Activated CD4-positive, alpha-beta T cell treated with anti-CD3 and anti-CD28 coated beads for 24 hours (primary cell): ENCODE measurements at places on chromosomes 6 and 20.
A peak's percentile ranks its signal among the peaks of the same experiment; 100 is the strongest.

GRCh38 chr6:30520522-30520921, 31.2 kb downstream of the HLA-E start:
- no peak for DNase-seq

DNA sequence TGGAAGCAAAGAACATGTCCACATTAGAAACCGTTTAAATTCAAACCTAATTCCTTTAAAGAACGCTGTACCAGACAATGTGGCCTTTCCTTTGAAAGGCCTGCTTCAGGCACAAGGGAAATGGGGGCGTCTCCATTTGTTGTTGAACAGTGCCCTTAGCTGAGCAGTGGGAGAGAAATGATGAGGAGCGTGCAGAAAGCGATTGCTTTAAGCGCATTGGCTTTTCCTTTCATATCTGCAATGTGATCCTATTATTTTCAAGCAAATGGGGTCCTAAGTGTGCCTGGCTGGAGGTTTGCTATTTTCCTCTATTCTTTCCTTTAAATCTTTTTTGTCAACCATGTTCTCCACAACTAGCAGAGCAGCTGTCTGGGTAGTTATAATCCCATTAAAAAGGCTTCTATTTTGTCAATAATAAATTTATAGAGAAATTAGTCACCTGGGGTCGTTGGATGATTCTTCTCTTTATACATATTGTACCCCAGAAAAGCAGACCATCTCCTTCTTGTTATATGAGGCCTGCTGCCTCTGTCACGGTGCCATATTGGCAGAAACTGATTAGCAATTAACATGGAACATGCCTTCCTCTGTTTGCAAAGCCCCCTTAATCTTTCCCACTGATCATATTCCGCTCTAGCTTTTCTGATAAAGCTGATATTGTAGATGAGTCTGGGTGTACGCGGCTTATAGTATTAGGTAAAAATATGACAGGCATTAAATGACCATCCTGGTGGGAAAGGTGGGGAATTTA, 151.1 kb upstream of the JAG1 start:
- DNase-seq = no peak

GRCh38 chr6:54718541-54719023, 128.0 kb upstream of the FAM83B start:
- no peak for DNase-seq

- no peak for DNase-seq
These were observed 63.3 kb downstream of the YTHDF1 start for GRCh38 chr20:63152322-63153253.

GRCh38 chr20:60338556-60338955, 380.3 kb downstream of the CDH26 start:
- DNase-seq = no peak

DNA sequence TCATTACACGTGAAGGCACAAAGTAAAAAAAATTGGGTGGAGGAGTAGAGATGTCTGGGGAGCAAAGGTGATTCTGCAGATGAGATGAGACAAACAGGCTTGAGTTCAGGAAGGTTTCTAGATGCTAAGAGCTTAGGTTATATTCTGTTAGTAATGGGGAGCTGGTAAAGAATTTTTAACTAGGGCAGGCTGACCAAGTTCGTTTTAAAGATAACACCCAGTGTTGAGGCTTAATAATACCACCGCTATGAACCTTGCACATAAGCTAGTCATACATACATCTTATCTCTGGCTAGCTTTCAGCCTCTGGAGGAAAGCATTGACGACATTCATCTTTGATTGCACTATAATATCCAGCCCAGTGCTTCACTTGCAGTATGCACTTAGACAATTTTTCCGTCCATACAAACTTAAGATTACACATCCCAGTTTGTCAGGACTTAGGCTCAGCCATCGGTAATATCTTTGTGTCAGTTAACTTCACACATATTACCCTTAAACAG, 12.1 kb downstream of the NHSL1 start:
- no peak for DNase-seq

DNA sequence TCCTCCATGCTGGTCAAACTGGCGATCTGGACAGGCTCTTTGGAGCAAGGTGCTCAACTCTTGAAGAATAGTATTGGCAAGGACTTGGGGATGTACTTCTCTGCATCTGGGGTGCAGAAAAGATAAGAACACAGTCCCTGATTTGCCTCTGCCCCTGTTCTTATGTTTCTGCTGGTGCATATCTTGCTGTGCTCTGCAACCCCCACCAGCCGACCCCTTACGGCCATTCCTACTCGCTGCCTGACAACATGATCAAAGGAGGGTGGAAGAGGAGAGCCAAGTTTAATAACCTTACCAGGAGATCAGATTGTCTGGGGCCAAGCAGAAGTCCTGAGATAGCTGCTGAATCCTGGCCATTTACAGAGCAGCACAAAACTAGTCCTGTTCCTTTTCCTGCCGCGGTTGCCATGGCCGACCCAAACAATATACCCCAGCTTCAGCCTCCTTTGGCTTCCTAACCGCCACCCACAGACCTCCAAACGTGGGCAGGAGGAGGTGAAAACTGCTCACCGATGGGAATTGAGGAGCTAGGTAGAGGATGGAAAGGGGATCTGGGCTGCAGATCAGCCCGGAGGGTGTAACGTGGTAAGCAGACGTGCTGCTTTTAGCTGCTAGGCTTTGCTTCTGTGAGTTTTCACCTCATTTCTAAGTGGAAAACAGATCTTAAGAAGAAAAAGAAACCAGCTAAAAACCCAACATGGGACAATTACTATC, 60.9 kb downstream of the ATXN1 start:
- DNase-seq = no peak

GRCh38 chr20:9912858-9913434, 74.1 kb upstream of the PAK5 start:
- no peak for DNase-seq

DNA sequence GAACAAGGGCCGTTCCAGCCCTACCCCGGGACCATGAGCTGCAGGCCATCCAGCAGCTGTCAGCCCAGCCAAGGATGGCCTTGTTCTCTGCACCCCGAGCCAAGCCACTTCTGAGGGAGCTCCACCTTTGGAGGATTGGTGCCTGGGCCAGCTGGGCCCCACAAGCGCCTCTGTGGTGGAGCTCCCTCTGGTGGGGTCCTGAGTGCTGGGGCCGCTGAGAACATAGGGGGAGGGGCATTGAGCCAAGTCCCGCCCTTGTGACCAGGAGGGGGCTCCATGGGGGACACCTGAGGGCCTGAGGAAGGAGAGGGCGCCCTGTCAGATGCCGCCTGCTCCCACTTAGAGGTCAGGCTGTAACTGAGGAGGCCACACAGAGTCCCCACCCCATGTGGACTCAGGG, 43.2 kb downstream of the YTHDF1 start:
- DNase-seq = no peak

GRCh38 chr6:105161421-105161820, 18.4 kb downstream of the POPDC3 start:
- DNase-seq = no peak

GRCh38 chr6:29524444-29525310, 34.9 kb downstream of the UBD start:
- DNase-seq = no peak

GRCh38 chr20:32642257-32643046, 31.3 kb downstream of the C20orf203 start:
- no peak for DNase-seq

DNA sequence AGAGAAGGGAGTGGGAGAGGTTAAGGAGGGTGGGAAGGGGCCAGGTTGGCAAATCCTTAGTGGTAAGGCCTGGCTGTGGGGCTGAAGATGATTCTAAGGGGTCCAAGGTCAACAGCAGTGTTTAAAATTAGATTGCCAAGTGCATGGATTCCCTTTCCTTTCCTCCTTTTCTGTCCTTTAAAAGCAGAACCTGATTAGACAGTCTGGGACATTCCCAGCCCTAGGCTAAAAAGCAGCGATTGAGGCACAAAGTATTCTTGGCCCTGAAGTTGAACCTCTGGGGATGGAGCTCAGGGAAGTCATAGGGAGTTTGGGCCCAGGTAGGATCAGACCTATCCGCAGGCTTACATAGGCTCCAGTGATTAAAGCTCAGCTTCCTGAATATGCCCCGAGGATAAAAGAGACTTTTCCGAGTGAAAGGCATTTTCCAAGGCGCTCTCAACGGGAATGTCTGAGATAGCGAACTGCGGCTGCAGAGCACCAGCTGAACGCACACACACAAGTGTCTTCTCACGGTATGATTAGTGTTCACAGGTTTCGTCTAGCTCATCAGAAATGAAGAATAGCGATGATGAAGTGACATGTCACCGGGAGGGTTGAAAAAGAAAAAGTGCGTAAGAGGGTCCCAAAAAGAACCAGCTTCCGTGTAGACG, 787 bp upstream of the CARMIL1 start:
- DNase-seq = peak; percentile 2

GRCh38 chr20:46563860-46564221, 13.4 kb upstream of the OCSTAMP start:
- DNase-seq = no peak

GRCh38 chr20:9417665-9418064, 96.7 kb upstream of the LAMP5 start:
- DNase-seq = no peak

- no peak for DNase-seq
These were observed 21.5 kb downstream of the ASIP start for GRCh38 chr20:34262488-34263288.

- DNase-seq = no peak
These were observed 131.3 kb downstream of the HACE1 start for GRCh38 chr6:104728448-104728847.

GRCh38 chr6:20664250-20664649, 130.0 kb downstream of the CDKAL1 start:
- no peak for DNase-seq

- no peak for DNase-seq
These were observed 490 bp downstream of the JAG1 start for GRCh38 chr20:10673176-10673841.

GRCh38 chr6:153192943-153193885, 62.1 kb upstream of the RGS17 start:
- DNase-seq = no peak

GRCh38 chr20:20606050-20606449, 106.4 kb downstream of the RALGAPA2 start:
- no peak for DNase-seq

- DNase-seq = no peak
These were observed 305.0 kb upstream of the POU3F2 start for GRCh38 chr6:98529364-98529763.

- DNase-seq = no peak
These were observed 13.4 kb downstream of the RSPO3 start for GRCh38 chr6:127131772-127132376.

DNA sequence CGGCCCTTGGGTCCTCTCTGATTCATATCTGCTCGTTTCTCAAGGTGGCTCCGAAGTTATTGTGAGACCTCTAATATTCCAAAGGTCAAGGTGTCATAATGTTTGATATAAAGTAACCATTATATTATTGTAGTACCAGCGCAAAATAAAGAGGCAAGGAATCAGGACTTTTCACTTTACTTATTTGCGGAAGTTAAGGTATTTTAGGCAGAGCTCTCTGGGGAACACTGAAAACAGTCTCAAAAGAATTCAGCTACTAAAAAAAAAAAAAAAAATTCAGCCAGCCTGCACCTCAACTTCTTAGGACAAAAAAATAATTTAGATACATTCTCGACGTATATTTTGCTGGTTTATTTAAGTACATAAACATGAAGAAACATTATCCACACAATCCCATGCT, 2.4 kb downstream of the OSER1 start:
- DNase-seq = no peak

DNA sequence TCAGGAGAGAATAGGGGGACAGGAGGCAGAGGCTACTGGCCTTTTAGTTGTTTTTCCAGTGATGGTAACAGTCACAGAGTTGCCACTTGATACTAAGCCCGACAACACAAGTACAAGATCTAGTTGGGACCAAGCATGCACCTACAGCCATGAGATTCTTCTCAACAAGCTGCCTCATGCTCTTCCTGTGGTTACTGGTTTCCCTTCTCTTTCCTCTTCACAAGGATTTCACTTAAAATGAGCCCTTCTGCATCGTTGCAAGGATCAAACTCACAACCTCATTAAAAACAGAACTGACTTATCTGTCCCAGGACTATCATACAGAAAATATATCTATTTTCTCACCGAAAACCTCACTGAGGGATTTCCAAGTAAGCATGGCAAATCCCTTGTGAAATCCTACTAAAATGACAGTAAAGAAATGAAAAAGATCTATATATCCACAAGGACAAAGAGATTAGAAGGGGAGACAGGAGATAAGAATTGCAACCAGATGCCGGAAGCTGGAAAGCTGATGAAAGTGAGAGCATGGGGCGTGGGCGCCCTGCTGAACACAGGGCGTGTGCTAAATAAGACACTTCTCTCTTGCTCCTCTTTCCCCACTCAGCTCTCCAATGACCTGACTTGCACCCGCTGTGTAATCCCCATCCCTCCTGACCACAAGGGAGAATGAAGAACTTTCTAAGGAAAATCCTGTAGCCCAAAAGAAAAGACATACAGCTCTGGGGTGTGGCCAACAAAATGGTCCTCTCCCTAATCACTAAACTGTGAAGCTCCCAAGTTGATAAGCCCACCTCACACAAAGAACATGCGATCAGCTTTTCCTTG, 13.4 kb downstream of the MTFR2 start:
- no peak for DNase-seq

- DNase-seq = no peak
These were observed 53.9 kb downstream of the ECT2L start for GRCh38 chr6:138849791-138850190.

- DNase-seq = no peak
These were observed 240.5 kb downstream of the TTLL2 start for GRCh38 chr6:167565388-167565787.

GRCh38 chr6:134882426-134883038, 67.4 kb downstream of the ALDH8A1 start:
- peak; percentile 18 for DNase-seq

GRCh38 chr6:152746172-152746553, 4.4 kb upstream of the VIP start:
- DNase-seq = no peak

- DNase-seq = no peak
These were observed 600.5 kb upstream of the EYS start for GRCh38 chr6:66307490-66307889.

GRCh38 chr20:19566226-19566945, 191.7 kb upstream of the RIN2 start:
- DNase-seq = no peak

- no peak for DNase-seq
These were observed 19.3 kb downstream of the PAQR8 start for GRCh38 chr6:52381249-52381648.

DNA sequence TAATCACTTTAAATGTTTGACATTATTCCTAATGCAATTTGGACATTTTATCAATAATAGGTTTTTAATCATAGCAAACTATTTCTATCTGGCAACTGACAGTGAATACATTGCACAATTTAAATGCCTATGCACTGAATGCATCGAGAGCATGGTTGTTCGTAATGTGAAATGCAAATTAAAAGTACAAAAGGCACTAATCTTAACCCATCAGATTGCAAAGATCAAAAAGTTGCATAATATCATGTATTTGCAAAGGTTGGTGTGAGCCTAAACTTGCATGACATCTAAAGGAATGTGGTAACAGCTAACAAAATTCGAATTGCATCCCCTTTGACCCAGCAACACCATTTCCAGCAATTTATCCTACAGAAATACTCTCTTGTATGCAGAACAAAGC, 469.9 kb upstream of the IRAK1BP1 start:
- no peak for DNase-seq

- DNase-seq = no peak
These were observed 43.8 kb downstream of the RALGAPA2 start for GRCh38 chr20:20668639-20669038.
